ENCODE measurements at places on chromosomes 6 and 20.

DNA sequence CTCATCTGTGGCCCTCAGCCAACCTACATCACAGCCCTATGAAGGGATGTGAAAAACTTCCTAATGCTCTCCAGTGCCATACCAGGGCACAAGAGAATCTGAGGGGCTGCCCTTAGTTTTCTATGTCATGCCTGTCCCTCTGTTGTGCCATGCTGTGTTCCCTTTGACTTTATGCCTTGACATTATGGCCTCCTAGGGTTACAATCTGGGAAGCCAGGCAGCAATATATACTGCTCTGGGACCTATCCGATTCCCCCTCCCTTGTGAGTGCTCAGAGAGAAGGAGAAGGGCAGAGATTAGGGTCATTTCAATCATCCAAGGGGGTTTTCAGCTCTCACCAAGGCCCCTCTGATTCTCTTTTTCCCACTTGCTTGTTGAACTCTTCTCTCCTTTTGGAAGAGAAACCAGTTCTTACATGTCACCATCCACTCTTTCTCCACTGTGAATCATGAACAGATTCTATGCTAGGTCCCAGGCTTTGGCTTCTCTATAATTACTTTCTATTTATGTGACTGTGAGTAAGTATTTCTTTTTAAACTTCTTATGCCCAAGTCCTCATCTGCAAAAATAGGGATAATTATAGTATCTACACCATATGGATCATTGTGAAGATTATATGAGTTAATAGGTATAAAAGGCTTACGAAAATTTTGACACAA, 14.2 kb upstream of the FRK start:
- DNase-seq: no peak

DNA sequence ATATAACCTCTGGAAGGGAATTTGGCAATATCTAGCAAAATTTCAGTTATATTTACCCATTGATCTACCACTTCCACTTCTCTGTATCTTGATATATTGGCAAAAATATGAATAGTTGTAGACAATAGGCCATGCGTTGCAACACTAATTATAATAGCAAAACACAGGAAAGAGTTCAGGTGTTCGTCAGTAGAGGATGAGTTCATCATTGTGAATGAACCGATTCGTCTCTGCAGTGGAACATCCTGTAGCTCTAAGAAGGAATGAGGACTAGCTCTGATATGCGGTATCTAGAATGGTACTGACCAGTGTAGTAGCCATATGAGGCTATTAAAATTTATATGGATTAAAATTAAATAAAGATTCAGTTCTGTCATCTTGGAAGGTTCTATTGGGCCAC, 8.3 kb downstream of the FAM83D start:
- DNase-seq: no peak

- DNase-seq: no peak
Observed at GRCh38 chr6:81881660-81882059, 129.2 kb upstream of the TENT5A start.

DNA sequence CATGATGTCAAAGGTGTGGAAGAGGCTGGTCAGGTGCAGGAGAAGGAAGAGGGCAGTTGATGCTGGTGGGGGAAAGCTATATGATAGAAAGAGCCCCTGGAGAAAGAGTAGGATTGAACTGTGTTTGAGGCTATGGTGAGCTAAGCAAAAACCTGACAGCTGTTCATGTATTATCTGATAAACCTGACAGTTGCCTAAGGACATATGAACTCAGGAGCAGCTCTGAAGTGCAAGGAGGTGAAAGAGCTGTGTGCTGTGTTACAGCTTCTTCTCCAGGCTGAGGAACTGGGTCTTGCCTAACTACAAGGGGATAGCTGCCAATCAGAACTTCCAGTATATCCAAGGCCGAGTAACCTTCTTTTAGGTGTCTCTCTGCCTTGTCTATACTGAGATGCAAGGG, 81.8 kb downstream of the LCA5 start:
- DNase-seq: no peak

- DNase-seq: no peak
Observed at GRCh38 chr6:77172578-77172977, 290.7 kb downstream of the HTR1B start.

DNA sequence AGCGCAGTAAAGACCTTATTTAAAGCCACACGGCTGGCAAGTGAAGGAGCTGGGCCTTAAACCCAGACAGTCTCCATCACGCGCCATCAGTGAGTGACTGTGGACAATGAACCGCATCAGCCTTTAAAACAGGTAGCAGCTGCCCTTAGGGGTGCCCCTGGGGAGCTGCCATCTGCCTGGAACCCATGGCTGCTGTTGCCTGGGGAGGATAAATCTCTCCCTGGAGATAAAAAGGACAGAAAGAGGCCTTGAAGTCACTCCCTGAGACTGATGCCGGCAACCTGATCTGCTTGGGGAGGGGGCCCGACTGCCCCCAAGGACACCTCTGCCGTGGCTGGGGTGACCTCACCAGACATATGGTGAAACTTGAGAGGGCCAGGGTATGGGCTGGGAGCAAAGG, 73.5 kb downstream of the PREX1 start:
- no peak for DNase-seq

- DNase-seq: no peak
Observed at GRCh38 chr20:51600016-51600420, 57.5 kb upstream of the NFATC2 start.

GRCh38 chr6:15420959-15421438, 175.1 kb downstream of the JARID2 start:
- DNase-seq: no peak

DNA sequence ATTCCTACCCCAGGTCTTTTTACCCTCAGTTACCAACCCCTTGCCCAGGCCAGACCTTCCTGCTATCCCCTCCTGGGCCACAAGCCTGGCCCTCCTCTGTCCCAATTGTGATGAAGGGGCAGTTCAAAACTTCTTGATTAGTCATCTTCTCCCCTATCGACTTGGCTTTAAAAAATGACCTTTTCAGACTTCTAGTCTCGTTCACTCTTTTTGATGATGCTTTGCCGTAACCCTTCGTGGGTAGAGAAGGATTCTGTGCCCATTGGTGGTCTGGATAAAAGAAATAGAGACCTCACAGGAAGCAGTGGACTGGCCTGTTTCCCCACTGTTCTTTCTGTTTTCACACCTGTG, 5.5 kb downstream of the VEGFA start:
- no peak for DNase-seq

- no peak for DNase-seq
Observed at GRCh38 chr6:156689656-156690055, 87.5 kb upstream of the ARID1B start.

DNA sequence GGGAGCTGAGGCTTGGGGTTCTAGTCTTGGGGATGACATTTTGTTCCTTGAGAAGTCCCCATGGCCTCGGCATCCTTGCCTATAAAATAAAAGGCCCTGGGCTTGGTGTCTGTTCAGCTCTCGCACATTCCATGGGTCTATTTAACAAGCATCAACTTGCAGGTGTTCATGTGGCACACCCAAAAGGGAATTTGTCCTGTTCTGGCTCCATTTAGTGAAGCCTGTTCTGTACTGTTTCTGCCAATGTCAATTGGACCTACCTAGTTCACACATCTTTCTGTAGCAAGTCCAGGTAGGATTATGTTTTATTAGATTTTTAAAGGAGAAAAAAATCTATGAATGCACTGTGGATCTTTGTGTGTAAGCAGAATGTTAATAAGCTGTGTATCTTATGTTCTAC, 262.0 kb downstream of the HIVEP2 start:
- DNase-seq: no peak

DNA sequence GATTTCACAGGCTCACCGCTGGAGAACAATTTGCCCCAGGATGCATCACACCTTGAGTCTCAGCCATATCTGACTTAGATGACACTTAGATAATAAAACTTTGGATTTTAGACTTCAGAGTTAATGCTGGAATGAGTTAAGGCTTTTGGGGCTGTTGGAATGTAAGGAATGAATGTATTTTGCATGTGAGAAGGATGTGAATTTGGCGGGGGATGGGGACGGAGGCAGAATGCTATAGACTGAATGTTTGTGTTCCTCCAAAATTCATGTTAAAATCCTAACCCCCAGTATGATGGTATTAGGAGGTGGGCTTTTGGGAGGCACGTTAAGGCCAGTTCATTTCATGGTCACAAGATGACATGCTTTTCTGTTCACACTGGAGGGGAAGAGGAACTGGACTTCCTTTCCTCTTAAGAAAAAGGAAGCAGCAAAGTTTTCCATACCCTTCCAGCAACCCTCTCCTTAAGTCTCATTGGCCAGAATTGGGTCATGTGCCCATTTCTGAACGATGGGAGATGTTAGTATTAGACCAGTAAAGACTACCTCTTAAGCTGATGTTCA, 5.8 kb upstream of the SRXN1 start:
- DNase-seq: no peak

- no peak for DNase-seq
Observed at GRCh38 chr6:43395776-43396175, 26.3 kb upstream of the ZNF318 start.

GRCh38 chr20:58161192-58161591, 67.3 kb downstream of the ANKRD60 start:
- DNase-seq: no peak

DNA sequence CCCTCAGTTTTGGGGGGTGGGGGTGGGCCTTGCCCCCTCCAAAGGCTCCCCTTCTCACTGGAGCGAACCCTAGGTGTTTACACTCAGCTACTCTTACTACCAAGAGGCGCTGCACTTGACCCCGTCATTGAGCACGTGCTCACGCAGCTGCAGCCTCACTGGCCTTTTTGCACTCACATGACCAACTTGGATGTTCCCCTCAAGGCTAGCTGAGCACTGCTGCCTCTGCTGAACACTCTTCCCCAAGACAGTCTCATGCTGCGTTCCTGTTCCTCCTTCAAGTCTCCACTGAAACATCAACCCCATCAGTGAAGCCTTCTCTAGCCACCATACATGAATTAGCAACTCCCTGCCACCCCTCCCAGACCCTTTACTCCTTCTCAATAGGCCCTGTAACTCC, 4.0 kb downstream of the SOD2 start:
- no peak for DNase-seq

GRCh38 chr6:103799971-103800670, 1059.6 kb downstream of the HACE1 start:
- DNase-seq: no peak

GRCh38 chr6:14129575-14129974, 12.0 kb downstream of the CD83 start:
- DNase-seq: no peak

GRCh38 chr20:57274299-57274698, 7.9 kb upstream of the BMP7 start:
- DNase-seq: no peak

DNA sequence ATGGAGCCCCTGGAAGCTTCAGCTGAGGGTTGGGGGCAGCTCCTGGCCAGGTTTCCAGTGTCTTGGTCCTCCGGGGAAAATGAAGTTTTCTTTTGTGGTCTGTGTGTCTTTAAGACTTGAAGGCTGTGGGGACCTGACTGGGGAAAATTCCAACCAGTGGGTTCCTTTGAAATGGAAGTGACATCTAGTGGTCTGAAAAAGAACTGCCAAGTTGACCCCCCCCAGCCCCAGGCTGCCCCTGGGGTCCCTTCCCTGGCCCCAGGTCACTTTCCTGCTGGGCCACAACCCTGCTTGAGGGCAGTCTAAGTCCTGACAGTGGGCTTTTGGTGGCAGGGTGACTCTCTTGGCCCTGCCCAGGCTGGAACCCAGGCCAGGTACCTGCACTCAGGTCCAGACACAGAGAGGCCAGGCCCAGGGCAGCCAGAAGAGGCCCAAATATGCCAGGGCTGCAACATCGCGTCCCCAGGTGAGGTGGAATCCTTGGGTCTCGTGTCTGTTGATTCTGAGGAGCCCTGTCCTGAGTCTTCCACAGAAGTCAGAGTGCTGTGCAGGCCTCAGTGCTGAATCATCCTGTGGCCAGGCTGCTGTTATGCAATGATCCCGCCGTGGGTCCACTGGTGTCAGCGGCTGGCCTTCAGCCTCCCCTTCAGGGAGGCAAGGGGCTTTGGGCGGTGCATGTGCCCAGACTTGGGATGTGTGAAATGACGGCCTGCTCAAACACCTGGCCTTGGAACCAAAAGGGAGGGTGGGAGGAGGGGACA, 68.4 kb downstream of the VEGFA start:
- no peak for DNase-seq

Data from stimulated activated CD4-positive, alpha-beta T cell treated with anti-CD3 and anti-CD28 coated beads, Interleukin-1b, Interleukin-23, amount 100 ng/mL, for 24 hours (primary cell).